ENCODE measurements at places on chromosomes 3 and 15. TPM values are rescaled to one million over a fixed set of nuclear protein-coding genes. Genes with fewer than 3 reads are reported as not detected.

GRCh38 chr15:67570875-67571647 is 28.6 kb downstream of the MAP2K5 start:
- no peaks in the 10 kb centered on the region for H3K4me1 ChIP-seq
- H3K27ac ChIP-seq: no peak overlapping the region

GRCh38 chr3:146078031-146078430 is 83.0 kb downstream of the PLOD2 start:
- no peak overlapping the region for H3K4me3 ChIP-seq
- H3K36me3 ChIP-seq: no peaks in the 10 kb centered on the region
- no peaks in the 10 kb centered on the region for H3K4me1 ChIP-seq
- no peak overlapping the region for H3K27ac ChIP-seq
- DNase-seq: no peak
- no peaks in the 10 kb centered on the region for H3K27me3 ChIP-seq

DNA sequence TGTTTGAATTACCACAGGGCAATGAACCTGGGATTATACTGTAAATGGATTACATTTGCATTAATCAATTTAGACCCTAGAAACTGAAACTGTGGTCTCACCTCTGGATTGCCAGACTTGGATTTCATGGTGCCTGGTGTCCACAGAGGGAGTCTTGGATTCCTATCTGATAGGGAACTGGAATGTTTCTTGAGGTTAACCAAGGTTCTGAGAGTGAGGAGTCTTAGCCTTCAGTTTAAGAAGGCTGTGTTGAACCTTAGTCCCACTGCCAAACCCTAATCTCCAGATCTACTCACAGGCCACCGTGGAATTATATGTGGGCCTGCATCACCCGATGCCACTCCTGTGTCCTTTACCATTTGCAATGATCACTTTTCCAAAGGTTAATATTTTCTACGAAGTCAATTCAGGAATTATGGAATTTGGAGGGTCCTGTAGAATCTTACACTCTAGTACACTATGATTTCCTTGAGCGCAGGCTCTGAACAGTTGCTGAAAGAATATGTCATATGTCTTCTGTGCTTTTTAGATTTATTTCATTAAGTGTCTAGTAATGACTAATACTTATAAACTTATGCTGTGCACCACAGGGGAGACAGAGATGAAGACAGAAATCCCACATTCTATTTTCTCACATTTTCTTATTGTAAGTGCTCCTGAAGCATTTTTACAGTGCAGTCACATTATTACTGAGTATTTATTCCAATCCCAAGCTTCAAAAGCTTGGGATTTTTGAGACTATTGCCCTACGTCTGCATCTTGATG is 87.9 kb downstream of the EFL1 start:
- H3K36me3 ChIP-seq: no peaks in the 10 kb centered on the region
- DNase-seq: no peak
- no peak overlapping the region for H3K27ac ChIP-seq

The ACTC1 gene
- not detected for total RNA-seq

The CA12 gene
- total RNA-seq: not detected

All from CD4-positive, alpha-beta T cell (primary cell).